Tracheal epithelial cell (primary cell): ENCODE measurements at places on chromosomes 6 and 20. TPM values are rescaled to one million over a fixed set of nuclear protein-coding genes. Genes with fewer than 3 reads are reported as not detected.

ZGPAT gene
- total RNA-seq: 13.2 and 21.2 TPM in 2 replicates

LY6G5B gene
- under 0.01 and 0.43 TPM in 2 replicates for total RNA-seq

PTPRA gene
- 19.0 and 36.9 TPM in 2 replicates for total RNA-seq

FAM217A gene
- total RNA-seq: not detected in 2 replicates

LY6G6D gene
- total RNA-seq: not detected in 2 replicates

ANKRD66 gene
- total RNA-seq: not detected in 2 replicates

RNF144B gene
- 110 and 127 TPM in 2 replicates for total RNA-seq

DSTN gene
- 230 and 280 TPM in 2 replicates for total RNA-seq

FNDC1 gene
- not detected in 2 replicates for total RNA-seq

FAM83D gene
- total RNA-seq: 3.6 TPM in 2 replicates

FHL5 gene
- not detected in 2 replicates for total RNA-seq

EYA4 gene
- total RNA-seq: 2.9 and 10.9 TPM in 2 replicates

SPINT4 gene
- total RNA-seq: not detected in 2 replicates

DEFB128 gene
- not detected in 2 replicates for total RNA-seq

HLA-DRB1 gene
- 3.4 TPM in 1 of 2 replicates, not detected in the other for total RNA-seq

TRIM10 gene
- total RNA-seq: not detected in 2 replicates

ZC3H12D gene
- total RNA-seq: under 0.01 TPM in 1 of 2 replicates, not detected in the other

ZNF391 gene
- total RNA-seq: 0.64 and 2.4 TPM in 2 replicates

HLA-A gene
- total RNA-seq: 447 and 697 TPM in 2 replicates

ZNF337 gene
- 15.6 and 18.6 TPM in 2 replicates for total RNA-seq

MDFI gene
- 112 and 113 TPM in 2 replicates for total RNA-seq

FAM50B gene
- total RNA-seq: 6.5 and 10.0 TPM in 2 replicates

OPRL1 gene
- total RNA-seq: under 0.01 and 0.24 TPM in 2 replicates

TPD52L1 gene
- total RNA-seq: 121 and 159 TPM in 2 replicates

TMEM14C gene
- total RNA-seq: 143 and 165 TPM in 2 replicates

TNFRSF21 gene
- 72.3 TPM in 2 replicates for total RNA-seq

SRMS gene
- total RNA-seq: 0.43 TPM in 1 of 2 replicates, not detected in the other

POLR3F gene
- total RNA-seq: 5.8 and 11.1 TPM in 2 replicates

GSTA2 gene
- total RNA-seq: not detected in 2 replicates

E2F3 gene
- 3.6 and 5.1 TPM in 2 replicates for total RNA-seq

GABRR1 gene
- not detected in 2 replicates for total RNA-seq

HLA-DPB1 gene
- 1.1 and 3.6 TPM in 2 replicates for total RNA-seq

EXOC2 gene
- total RNA-seq: 37.1 and 38.8 TPM in 2 replicates

PKHD1 gene
- total RNA-seq: under 0.01 and 2.4 TPM in 2 replicates

CLPSL2 gene
- not detected in 2 replicates for total RNA-seq

ADGRF5 gene
- under 0.01 and 0.48 TPM in 2 replicates for total RNA-seq

NFYA gene
- 11.9 and 14.9 TPM in 2 replicates for total RNA-seq

OXT gene
- total RNA-seq: not detected in 2 replicates

F13A1 gene
- total RNA-seq: under 0.01 TPM in 1 of 2 replicates, not detected in the other

ADAM33 gene
- not detected in 2 replicates for total RNA-seq

GPR6 gene
- not detected in 2 replicates for total RNA-seq

LBP gene
- not detected in 2 replicates for total RNA-seq

MYLIP gene
- 2.4 and 4.5 TPM in 2 replicates for total RNA-seq

TP53TG5 gene
- under 0.01 and 0.21 TPM in 2 replicates for total RNA-seq

HEY2 gene
- under 0.01 and 0.24 TPM in 2 replicates for total RNA-seq

GJA1 gene
- total RNA-seq: 123 and 152 TPM in 2 replicates
